ENCODE measurements at places on chromosomes 7 and 10. TPM values are rescaled to one million over a fixed set of nuclear protein-coding genes. Genes with fewer than 3 reads are reported as not detected.
A peak's percentile ranks its signal among the peaks of the same experiment; 100 is the strongest.

APBB1IP gene
- total RNA-seq: 46.5 TPM

GRCh38 chr10:6207658-6208057, 4.9 kb downstream of the PFKFB3 start:
- ATAC-seq: peak; percentile 3

COL1A2 gene
- total RNA-seq: not detected

DNA sequence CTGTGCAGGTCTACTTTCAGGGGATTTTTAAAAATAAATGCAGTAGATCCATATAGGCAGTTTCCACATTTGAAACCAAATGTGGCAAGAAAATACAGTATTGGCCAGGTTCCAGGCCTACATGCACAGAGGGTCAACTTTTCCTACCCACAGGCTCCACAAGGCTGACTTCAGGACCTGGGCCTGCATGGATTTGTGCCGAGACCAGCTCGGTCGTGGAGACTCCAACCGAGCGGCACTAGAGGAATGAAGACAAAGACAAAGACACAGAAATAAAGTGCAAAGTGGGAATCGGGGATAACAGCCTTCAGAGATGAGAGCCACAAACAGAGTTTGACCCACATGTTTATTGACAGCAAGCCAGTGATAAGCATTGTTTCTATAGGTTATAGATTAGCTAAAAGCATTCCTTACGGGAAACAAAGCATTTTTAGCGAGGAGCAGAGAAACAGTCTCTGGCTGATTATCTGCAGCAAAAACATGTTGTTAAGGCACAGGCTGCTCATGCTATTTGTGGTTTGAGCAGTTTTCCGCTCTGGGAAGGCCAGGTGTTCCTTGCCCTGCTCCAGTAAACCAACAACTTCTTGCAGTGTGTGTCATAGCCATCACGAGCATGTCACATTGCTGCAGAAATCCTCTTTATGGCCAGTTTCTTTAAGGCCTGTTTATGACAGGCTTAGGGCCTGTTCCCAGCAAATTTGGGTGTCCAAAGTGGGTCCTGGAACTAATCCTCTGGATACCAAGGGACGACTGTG, 52.6 kb downstream of the ZNF37A start:
- ATAC-seq: no peak

LBX1 gene
- not detected for total RNA-seq

- no peak for ATAC-seq
Measured at GRCh38 chr7:56046721-56047445, 4.4 kb downstream of the PSPH start.

SKAP2 gene
- total RNA-seq: 11.5 TPM

- ATAC-seq: peak; percentile 81
Measured at GRCh38 chr10:6406220-6407033, 173.6 kb downstream of the PRKCQ start.

GRCh38 chr10:92873029-92873428, 24.7 kb downstream of the EXOC6 start:
- ATAC-seq: no peak

PTPRZ1 gene
- not detected for total RNA-seq

FOXI2 gene
- total RNA-seq: not detected

DNA sequence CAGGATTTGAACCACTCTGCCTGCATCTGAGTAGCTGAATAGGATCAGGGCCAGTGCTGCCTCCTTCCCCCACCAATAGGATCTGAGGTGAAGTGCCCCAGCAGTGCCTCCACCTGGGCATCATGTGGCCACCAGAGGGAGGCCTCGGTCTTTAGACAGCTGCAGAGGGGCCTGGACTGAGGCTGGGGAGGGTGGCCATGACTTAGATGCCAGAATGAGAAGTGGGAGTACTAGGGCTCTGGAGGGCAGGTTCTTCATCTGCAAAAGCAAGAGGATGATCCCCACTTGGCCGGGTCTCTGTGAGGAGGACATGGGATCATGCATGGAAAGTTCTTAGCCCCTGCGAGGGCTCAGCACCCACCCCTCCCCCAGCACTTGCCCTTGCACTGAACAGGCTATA, 56.9 kb downstream of the NEUROG3 start:
- ATAC-seq: peak; percentile 67

- ATAC-seq: no peak
Measured at GRCh38 chr10:17737027-17737965, 14.7 kb upstream of the TMEM236 start.

DNA sequence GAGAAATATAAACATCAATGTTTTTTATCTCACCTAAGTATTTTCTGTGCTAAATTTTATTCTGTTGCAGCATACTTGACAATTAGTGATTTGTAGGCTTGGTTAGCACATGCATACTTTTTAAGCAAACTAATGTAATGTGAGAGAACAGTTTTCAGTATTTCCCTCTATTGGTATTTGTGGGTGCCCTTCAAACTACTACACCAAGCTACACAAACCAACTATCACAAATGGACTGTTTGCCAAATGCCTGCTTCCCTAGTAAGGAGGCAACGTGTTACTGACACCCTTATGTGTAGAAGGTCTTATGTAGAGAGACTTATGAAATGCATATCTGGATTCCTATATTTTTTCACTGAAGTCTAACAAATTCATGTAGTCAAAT, 98.4 kb upstream of the FZD1 start:
- ATAC-seq: no peak

GRCh38 chr7:92827464-92828120, 8.8 kb downstream of the CDK6 start:
- ATAC-seq: no peak

DKK1 gene
- total RNA-seq: not detected

DNA sequence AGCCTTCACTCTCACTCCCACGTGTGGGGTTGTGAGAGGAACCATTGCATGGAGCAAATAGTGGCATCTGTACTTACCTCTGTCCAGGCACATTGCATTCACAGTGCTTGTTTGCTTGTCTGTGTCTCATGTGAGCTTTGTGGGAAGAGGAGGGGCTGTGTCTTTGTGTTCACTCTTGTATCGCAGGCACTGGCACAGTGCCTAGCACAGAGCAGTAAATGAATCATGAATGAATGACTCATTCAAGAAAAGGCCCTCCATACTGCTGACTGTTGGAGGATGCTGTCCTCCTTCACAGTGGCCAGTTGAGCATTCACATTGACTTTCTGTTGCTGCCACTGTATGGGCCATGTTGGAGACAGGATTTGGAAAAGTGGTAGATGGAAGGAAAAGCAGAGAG, 125.3 kb downstream of the SORCS3 start:
- ATAC-seq: peak; percentile 38

- ATAC-seq: no peak
Measured at GRCh38 chr7:92313055-92313454, 67.3 kb downstream of the ANKIB1 start.

GRCh38 chr7:98157761-98158160, 51.1 kb downstream of the LMTK2 start:
- ATAC-seq: no peak

WDR11 gene
- total RNA-seq: 30.2 TPM

DNA sequence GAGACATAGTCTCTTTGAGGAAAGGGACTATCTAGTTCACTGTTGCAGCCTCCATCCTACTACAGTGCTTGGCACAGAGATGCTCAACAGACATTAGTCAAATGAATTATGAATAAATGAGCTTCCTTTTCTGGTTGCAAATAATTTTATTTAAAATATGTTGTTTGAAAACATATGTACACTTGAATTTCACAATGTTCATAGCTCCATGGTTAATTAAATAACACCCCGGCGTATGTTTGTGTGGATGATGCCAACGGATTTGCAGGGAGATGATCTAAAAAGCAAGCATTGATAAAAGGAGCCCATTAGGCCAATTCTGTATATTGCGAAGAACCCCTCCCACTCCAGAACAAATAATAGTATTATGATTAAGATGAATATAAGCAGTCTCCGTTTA, 47.8 kb upstream of the ORC5 start:
- no peak for ATAC-seq
